ENCODE measurements at places on chromosomes 13 and 19.

DNA sequence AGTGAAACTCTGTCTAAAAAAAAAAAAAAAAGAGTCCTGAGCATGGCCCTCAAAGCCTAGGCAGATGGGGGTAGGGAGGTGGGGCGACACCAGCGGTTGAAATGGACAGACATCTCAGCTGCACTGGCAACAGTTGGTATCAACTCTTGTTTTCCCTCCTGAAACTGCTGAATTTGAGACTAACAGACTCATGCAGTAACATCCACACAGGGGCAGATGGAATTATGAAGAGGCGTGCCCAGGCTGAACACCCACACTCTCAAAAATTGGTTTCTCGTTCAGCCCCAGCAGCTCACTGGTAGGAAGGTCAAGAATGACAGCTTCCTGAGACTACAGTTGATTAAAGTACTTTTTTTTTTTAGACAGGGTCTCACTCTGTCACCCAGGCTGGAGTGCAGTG lies 24.1 kb downstream of the PBX4 start:
- no peak for DNase-seq

GRCh38 chr13:21884965-21885567 lies 214.2 kb downstream of the FGF9 start:
- DNase-seq = no peak

DNA sequence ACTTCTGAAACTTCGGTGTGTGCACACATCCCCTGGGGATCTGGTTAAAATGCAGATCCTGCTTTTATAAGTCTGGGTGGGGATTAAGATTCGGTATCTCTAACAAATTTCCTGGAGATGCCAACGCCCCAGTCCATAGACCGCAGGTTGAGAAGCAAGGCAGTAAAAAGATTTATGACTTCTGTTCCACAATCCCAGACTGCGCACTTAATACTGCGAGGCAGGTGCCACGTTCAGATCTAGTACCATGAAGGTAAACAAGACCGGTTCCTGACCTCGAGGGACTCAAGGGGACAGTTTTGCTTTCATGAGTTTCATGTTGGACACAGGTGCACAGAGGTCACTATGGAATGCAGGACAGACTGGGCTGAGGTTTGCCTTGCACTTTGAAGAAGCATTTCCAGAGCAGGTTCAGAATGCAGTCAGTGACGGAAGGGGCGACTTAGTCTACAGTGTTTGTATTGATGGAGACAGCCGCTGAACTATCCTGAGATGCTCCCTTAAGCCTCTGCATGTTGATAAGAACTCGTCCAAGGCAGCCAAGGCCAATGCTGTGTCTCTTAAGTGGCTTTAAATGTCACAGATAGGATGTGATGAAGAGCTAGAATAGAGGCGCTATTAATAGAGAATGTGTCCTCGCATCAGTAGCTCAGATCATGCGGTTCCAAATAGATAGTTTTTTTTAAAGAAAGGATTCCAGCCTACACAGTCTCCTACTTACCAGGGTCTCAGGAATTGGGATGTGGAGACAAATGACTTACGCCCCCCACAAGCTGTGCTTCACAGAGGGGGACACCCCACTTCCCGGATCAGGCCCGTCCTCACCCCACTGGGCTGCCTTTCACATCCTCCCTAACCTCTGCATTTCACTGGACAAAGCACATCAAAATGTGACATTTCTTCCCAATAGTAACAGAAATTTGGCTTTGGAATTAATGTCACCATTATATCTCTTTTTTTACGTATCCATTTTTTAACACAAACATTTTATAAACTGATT lies 97.1 kb upstream of the IRS2 start:
- no peak for DNase-seq

- no peak for DNase-seq
Observed at GRCh38 chr13:73220966-73221720, 162.3 kb downstream of the KLF5 start.

GRCh38 chr13:97403893-97404750 lies 29.8 kb upstream of the RAP2A start:
- DNase-seq = no peak

DNA sequence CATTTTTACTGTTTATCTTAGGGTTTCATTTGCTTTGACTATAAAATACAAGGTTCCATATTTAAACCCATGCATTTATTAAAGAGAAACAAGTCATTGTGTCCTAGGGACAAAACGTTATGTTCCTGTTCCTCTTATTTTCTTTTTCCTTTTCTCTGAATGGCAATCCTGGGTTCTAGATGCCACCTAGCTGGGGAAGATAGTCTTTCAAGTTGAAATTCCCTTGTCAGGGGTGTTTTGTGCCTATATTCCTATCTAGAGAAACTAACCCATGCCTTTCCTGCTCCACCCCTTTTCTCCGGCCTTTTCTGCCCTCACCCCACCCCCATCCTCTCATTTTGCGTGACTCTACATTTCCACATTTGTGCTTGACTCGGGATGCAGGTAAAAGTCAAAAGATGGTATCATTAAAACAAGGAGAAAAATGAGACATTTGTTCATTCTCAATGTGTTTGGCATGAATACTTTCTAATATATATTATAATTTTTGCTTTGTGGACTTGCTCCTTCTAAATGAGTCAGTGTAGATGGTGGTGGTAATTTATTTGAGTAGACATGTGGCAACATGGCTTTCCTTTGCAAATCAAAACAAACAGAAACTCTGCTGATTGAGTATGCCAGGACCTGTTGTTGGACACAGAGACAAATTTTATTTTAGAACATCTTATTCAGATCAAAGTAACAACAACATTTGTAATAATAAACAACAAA lies 26.8 kb upstream of the STARD13 start:
- DNase-seq = no peak

DNA sequence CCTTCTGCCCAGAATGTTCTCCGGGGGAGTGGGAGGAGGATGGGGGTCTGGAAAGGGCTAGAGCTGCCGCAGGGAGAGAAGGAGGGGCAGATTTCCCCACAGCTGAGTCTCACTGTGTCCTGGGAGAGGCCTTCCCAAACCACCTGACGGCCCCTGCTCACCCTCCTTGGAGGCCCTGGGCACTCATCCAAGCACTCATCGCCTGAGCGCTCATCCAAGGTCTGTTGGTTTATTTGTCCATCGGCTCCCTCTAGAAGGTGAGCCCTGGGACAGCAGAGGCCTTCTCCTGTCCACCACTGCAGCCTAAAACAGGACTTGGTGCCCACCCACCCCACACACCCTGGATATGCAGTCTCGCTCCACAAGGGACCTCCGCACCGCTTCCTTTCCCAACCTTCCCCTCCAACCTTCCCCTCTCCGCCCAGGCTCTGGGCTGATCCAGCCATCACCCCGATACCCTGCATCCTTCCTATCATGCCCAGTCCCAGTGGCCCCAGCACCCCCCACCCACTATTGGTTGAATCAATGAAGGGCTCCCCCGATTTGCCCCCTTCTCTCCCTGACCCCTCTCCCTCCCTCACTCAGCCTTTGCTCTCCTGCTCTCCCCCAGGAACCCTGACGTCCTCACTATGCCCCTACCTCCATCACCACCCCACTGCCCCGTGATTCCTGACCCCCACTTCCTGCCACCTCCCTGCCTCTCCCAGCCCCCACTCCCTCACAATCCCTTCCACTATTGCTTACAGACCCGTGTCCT lies 1.7 kb downstream of the UBXN6 start:
- DNase-seq = no peak

DNA sequence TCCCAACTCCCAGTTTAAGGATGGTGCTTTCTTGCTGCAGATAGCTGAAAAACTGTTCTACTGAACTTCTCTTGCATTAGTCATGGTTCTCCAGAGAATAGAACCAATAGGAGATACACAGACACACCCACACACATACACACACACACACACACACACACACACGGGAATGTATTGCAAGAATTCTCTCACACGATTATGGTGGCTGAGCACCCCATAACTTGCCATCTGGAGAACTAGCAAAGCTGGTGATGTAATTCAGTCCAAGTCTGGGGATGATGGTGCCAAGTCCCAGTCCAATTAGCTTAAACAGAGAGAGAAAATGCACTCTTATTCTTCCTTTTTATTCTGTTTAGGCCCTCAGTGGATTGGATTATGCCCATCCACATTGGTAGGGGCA lies 643.9 kb downstream of the DIAPH3 start:
- no peak for DNase-seq

DNA sequence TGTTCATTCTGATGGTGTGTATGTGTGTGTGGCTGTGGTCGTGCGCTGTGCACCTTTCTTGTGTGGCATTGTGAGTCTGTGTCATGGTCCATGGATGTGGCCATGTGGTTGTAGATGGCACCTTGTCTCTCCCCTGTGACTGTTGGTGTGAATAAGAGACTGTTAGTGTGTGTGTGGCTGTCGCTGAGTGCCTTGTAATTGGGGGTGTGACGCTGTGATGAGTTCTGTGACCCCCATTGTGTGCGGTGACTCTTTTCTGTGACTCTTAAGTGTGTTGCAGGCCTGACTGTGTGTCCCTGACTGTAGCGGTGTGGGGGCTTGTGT lies 804 bp downstream of the PLPPR2 start:
- DNase-seq = no peak

DNA sequence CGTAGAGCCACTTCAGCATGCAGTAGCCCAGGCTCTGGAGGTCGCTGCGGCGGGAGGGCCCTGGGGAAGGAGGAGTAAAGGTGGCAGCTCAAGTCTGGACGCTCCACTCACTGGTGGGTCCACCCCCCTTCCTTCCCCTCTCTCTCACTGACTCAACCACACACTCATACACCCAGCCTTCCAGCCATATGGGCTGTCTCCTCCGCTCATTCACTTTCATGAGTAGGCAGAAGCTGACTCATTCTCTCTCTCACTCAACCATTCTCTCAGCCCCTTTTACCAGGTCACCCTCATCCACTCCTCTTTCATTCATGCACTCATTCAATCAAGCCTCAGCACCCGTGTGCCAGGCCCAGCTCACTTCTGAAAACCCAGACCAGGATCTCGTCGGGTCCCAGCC lies 27.5 kb upstream of the SIGLEC11 start:
- no peak for DNase-seq

DNA sequence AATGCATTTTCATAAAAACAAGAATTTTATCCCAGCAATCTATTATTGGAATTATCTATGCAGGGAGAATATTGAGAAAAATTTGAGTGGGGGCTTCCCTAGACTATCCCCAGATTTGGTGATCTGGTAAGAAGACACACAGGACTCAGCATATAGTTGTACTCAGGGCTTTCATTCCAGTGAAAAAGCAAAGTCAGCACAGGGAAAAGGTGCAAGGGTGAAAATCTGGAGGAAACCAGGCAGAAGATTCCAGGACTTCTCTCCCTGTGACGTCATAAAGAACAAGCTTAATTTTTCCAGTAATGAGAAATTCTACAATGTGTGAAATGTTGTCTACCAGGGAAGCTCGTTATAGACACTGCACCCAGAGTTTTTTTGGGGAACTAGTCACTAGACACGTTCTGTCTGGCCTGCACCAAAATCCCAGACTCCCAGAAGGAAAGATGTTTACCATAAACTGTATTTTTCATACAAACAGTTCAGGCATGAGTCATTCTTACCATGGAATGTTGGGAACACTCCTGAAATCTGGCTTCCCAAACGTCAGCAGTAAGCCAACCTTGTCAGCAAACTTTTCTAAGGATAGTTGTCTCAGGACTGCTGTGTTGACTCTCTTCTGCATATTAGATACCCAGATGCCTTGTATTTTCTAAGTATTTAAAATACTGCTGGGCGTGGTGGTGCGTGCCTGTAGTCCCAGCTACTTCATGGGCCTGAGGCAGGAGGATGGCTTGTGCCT lies 107.4 kb downstream of the DNAJC3 start:
- DNase-seq = no peak

DNA sequence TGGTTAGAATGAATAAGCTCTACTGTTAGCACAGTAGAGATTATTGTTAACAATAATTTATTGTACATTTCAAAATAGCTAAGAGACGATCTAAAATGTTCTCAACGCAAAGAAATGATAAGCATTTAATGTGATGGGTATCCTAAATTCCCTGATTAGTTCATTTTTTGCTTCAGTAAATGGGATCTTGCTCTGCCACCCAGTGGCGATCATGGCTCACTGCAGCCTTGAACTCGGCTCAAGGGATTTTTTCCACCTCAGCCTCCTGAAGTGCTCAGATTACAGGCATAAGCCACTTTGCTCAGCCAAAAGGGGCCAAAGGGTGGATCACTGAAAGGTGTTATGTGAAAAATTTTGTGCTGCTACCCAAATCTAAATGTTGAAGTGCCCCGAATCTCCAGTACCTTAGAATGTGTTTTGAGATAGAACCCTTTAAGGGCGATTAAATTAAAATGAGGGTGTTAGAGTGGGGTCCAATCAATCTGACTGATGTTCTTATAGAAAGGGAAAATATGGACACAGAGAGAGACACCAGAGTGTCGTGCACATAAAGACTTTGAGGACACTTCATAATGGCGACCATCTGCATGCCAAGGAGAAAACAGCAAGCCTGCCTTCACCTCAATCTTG lies 31.5 kb upstream of the ZNF766 start:
- no peak for DNase-seq

GRCh38 chr19:1213391-1214286 lies 8.1 kb downstream of the STK11 start:
- DNase-seq = no peak

- no peak for DNase-seq
Observed at GRCh38 chr13:54614726-54615125, 1586.1 kb downstream of the OLFM4 start.

- DNase-seq = no peak
Observed at GRCh38 chr19:3977242-3978143, 6.6 kb upstream of the DAPK3 start.

DNA sequence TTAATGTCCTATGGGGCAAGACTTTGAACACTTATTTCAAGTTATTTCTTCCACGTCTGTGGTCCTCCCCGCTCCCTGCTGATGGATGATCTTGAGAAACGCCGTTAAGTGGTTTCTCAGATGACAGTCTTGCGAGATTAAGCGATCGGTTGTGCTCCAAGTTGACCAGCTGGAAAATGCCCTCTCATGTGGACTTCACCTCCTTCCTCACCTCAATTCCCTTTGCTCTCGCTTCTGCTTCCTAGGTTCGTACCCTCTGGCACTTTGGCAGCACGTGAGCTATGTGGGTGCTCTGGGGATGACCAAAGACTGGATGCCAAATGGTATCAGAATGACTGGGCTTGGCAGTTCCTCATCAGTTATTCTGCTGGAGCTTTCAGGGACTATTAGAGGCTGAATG lies 480.0 kb downstream of the ZNF536 start:
- DNase-seq = no peak

DNA sequence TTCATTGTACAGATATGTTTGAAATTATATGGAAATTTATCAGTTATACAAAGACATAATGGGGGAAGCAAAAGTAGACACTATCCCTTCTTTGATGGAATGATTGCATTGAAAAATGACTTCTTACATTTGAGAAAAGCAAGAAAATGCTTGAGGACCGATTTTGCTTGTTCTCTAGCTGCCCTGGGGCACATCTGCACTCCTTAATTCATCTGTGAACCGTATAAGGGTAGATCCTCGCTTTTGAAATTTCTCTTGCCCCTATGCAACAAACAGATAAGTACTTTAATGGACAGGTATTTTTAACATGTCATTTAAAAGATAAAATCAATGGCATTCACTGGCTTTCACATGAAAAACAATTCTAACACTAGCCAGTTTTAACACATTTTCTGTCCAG lies 13.5 kb upstream of the MLNR start:
- DNase-seq = no peak

DNA sequence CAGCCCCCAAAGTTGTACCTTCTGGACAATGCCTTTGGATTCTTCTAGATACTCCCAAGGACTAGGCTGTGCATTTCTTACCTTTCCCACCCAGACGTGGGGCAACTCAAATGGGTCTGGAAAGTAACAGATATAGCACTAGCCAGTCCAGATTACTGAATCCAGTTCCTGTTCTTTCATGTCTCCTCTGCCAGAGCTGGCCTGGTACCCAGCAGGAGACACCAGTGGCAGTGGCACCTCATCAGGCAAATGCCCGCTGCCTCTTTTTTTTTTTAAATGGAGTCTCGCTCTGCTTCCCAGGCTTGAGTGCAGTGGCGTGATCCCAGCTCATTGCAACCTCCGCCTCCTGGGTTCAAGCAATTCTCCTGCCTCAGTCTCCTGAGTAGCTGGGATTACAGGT lies 43.2 kb downstream of the N4BP2L2 start:
- no peak for DNase-seq

Measured in T47D (cell line).